ENCODE measurements at places on chromosomes 4 and X.

- peaks cover 1% of the 10 kb centered on the region for H3K36me3 ChIP-seq
- no peak overlapping the region for H3K4me3 ChIP-seq
- DNase-seq: no peak
- H3K4me1 ChIP-seq: peaks cover 3% of the 10 kb centered on the region
- peak overlapping the region; percentile 22 for H3K27ac ChIP-seq
Observed at GRCh38 chr4:143411527-143412419, 75.1 kb downstream of the GAB1 start.

GRCh38 chr4:107665001-107665400, 55.0 kb downstream of the PAPSS1 start:
- H3K4me3 ChIP-seq: no peak overlapping the region
- no peaks in the 10 kb centered on the region for H3K27me3 ChIP-seq
- no peak for DNase-seq
- H3K36me3 ChIP-seq: no peaks in the 10 kb centered on the region

DNA sequence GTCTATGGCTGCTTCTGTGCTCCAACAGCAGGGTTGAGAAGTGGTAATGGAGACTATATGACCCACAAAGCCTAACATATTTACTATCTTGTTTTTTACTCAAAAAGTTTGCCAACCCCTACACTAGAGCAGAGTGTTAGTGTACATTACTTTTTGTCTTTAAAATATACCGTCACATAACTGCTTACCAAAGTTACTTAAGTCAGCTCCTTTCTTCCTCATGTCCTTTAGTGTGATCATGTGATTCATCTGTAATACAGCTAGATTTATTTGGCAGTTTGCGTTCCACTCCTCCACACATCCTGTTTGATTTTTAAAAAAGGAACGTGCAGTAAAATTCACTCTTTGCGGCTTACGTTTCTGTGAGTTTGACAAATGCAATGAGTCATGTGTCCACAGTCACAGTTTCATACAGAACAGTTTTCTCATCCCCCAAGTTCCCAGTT, 162.4 kb upstream of the GPRIN3 start:
- H3K36me3 ChIP-seq: no peaks in the 10 kb centered on the region
- DNase-seq: peak; percentile 50
- no peaks in the 10 kb centered on the region for H3K27me3 ChIP-seq
- H3K4me1 ChIP-seq: no peaks in the 10 kb centered on the region

DNA sequence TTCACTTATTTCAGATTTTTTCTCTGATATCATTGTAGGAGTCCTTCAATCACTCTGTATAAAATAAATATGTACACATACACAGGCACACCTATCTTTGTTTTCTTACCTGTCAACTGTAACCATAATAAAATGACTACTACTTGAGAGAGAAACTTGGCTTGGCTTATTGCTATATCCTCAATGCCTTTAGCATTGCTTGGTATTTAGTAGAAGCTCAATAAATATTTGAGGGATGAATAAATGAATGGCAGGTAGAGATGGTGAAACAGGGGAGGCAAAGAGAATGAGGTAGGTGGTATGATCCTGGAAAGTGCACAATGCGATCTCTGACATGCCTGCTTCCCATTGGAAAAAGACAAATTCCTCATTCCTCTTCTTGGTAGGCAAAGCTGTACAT, 21.8 kb upstream of the CXCL6 start:
- DNase-seq: no peak
- H3K4me1 ChIP-seq: no peaks in the 10 kb centered on the region
- H3K4me3 ChIP-seq: no peak overlapping the region
- H3K27ac ChIP-seq: no peak overlapping the region

GRCh38 chr4:126778348-126778747, 854.4 kb upstream of the INTU start:
- H3K36me3 ChIP-seq: no peaks in the 10 kb centered on the region
- no peaks in the 10 kb centered on the region for H3K27me3 ChIP-seq
- DNase-seq: no peak
- H3K4me1 ChIP-seq: no peaks in the 10 kb centered on the region

DNA sequence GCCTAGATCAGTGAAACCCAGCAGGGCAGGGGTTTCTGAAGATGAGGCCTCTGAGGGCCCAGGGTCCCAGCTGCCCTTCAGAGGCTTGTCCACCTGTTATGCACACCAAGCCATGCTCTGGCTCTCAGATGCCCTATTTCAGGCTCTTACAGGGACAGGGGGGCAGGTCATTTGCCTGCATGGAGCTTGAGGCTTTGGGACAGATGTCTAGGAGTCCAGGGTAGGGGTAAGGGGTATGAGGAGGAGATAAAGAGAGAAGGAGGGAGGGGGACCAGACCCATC, 4.7 kb upstream of the EFNB1 start:
- no peak overlapping the region for H3K27ac ChIP-seq
- no peaks in the 10 kb centered on the region for H3K4me1 ChIP-seq
- H3K4me3 ChIP-seq: no peak overlapping the region
- no peak for DNase-seq
- H3K27me3 ChIP-seq: no peaks in the 10 kb centered on the region
- no peaks in the 10 kb centered on the region for H3K36me3 ChIP-seq

All from lung (tissue), 17 donors.